ENCODE measurements at places on chromosomes 7 and 10.

DNA sequence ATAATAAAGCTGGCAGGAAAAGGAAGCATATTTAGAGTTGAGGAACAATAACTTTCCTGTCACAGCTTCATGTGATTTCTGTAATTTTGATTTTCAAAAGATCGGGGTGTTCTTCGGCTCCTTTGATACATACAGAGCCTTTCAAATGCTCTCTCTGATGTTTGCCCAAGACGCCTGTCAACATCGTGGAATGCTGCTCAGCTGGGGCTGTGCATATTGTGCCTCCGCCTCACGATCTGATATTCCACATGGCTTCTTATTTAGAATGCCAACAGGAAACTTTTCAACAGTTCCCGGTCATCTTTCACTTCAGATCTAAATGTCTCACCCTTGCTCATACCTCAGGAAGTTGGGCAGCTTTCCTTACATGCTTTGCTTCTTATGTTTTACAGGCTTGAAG, 7.3 kb downstream of the NPY start:
- no peak for DNase-seq

DNA sequence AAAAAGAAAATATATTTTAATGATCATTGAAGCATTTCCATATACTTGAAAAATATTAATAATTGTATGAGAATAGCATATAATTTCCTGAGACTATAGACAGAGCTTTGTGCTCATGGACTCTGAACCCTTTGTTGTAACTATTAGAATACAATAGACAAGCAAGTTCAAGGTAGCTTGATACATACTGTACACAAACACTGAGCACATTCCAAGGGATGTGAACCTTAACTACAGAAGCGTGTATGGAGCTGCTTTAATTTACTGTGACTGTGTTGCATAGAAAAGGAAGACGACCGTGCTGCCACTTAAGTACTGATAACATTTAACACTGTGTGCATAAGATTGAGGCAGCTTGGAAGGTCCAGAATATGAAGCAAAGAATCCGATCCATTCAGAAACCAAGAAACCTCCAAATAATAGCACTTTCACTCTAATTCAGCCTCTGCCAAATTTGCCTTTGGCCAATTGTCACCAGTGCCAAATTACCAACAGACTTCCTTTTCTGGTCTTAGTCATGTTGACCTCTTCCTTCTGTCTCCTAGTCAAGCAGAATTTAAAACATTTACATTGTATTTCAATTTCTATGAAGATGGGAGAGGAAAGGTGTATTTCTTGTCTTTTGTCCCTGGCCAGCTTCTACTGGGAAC, 566.1 kb upstream of the GALNT17 start:
- no peak for DNase-seq

GRCh38 chr7:90892213-90892612, 296.1 kb downstream of the CDK14 start:
- DNase-seq, result no peak

- no peak for DNase-seq
Observed at GRCh38 chr10:118908557-118909256, 120.8 kb upstream of the NANOS1 start.

DNA sequence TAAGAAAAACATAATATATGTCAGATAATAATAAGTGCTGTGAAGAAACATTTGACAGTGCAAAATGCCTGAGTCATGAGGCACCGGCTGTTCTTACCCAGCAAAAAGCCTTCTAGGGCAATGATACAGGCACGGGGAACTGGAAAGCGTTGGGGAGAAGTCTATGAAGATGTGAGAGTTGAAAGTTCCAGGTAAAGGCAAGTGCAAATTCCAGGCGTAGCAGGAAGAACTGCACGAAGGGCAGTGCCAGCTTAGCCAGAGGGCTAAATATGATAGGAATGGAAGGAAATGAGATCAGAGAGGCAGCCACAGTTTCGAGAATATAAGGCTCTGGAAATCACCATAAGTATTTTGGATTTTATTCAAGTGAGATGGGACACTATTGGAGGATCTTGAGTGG, 87.0 kb downstream of the IPMK start:
- no peak for DNase-seq

DNA sequence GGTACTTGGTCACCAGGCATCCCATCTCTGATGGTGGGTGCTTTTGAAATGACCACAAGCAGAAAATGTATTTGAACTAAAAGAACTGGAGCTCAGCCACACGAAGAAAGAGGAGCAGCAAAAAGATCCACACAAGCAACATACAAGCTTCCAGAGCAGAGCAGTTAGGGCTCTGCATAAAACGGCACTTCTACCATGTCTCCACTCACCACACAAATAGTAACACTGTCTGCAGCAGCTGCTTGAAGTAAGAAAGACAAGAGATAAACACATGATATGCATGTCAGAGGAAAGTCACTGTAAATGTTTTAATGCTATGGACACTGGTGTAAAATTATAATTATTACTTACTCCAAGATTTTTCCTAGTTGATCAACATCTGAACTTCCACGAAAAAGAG, 32.5 kb upstream of the FAM133B start:
- no peak for DNase-seq

DNA sequence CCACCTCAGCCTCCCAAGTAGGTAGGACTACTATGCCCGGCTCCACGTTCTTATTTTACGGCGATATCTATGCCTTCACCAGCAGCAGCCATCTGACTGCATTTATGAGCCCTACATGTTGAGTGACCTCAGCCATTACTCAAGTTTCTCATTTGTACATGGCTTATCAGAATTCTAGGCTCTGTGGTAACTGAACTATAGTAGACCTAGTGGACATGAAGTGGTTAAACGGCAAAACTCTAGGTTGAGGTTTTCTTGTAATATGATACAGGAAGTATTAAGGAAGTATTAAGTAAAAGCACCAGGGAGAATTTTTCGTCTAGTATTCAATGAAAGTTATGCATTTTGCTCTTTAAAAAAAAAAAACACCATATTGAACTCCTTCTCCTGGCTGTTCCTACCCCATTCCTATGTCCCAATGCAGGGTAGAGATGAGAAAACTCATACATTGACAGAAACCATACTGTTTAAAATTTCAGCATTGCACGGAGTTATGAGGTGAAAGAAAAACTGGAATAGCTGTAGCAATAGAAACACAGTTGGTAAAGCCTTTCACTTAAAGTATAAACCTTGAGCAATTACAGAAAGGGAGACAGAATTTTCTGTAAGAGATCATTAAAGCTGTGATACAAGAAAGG, 39.8 kb upstream of the EPC1 start:
- no peak for DNase-seq

DNA sequence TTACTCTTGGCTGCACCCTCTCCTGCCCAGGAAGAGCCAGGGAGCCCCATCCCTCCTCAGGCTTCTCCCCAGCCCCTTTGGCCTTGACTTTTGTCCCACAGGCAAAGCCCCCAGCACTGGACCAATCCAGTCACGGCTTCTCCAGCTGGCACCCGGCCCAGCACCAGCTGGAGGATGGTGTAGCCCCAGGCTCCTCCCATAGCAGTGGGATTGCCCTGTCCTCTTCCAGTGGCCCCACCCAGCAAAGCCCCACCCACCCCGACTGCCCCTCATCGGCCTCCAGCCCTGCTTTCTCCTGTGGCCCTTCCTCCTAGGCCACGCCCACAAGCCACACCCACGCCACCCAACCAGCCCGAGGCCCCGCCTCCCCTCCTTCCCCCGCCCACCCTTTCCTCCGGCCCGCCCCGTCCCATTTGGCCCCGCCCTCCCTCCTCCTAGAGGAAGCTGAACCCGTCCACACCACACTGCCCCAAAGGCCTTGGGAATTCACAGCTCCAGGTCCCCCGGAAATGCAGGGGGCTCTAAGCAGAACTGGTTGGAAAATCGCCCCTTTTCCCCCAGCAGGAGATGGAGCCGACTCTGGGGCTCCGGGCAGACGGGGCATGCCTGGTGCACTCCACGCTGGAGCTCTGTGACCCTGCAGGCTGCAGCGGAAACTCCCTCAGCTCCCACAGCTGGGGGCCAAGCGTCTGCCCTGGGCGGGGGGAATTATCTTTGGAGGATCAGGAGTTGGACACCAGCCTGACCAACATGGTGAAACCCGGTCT, 25.2 kb downstream of the GET4 start:
- DNase-seq, result peak; percentile 66

GRCh38 chr7:45048748-45049147, 40.0 kb downstream of the NACAD start:
- no peak for DNase-seq

GRCh38 chr10:133022776-133023100, 65.0 kb upstream of the ADGRA1 start:
- no peak for DNase-seq

Measured in activated CD8-positive, alpha-beta memory T cell treated with anti-CD3 and anti-CD28 coated beads, Interleukin-2, amount 10 ng/mL, durations not matched to agents 7 days and 5 days (primary cell).